ENCODE measurements at places on chromosomes 1 and 21.

- DNase-seq = no peak
Observed at GRCh38 chr1:204958317-204959307, 84.4 kb upstream of the CNTN2 start.

DNA sequence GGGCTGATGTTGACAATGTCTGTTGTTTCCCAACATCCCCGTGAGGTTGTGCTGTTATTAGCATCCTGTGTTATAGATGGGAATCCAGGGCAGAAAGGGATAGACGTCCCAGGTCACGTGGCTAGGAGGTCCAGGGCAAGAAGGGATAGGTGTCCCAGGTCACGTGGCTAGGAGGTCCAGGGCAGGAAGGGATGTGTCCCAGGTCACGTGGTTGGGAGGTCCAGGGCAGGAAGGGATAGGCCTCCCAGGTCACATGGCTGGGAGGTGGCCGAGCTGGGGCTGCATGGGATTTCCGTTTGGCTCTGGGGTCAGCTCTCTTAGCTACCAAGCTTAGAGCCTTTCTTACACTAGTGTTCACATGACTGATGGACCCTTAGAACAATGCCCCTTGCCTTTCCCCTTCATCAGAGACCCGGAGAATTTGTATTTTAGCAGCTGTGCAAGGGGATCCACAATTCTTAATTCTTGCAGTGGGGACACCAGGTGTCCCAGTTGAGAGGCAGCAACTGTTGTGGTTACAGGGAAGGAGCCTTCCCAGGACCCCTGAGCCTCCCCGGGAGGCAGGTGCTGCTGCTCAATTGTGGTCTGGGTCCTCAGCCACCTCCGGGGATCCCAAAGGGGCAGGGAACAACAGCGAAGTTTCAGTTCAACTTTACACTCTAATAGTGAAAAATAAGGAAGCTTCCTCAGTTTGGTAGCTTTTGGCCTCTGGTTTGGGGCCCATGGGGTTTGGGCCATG, 69.2 kb downstream of the UMODL1 start:
- DNase-seq = no peak

DNA sequence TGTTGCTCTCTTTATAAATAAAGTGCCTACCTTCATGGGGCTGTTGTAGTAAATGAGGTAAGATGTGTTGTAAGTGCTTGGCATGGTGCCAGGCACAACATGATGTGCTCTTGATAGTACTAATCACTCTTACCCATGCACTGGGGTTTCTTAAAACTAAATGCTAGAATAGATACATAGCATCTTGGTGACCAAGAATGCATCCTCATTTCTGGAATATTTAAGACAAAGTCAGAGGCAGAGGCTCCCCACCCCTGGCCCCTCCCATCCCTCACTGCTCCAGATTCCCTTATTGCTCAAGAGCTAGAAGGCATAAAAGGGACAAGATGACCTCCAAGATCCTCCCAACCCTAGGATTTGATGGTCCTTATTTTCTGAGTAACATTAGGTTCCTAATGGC, 61.3 kb downstream of the GLUL start:
- no peak for DNase-seq

- DNase-seq = no peak
Observed at GRCh38 chr1:202892501-202892900, 3.6 kb upstream of the RABIF start.

GRCh38 chr1:217781056-217781455, 149.9 kb downstream of the SPATA17 start:
- DNase-seq = no peak

GRCh38 chr1:5297886-5298239, 643.5 kb downstream of the AJAP1 start:
- DNase-seq = no peak

DNA sequence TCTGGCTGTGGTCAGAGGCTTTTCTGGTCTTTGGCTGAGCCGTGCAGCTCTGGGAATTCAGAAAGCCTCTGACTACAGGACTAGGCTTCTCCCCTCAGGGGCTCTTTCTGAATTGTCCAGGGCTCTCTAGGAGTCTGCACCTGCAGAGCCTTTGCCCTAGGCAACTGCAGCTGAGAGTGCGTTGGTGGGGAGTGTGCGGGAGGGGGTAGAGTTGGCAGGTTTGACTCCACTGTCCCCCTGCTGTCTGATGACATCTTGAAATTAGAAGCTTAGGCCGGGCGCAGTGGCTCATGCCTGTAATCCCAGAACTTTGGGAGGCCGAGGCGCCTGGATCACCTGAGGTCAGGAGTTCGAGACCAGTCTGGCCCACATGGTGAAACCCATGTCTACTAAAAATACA, 32.9 kb downstream of the KIAA1614 start:
- no peak for DNase-seq

DNA sequence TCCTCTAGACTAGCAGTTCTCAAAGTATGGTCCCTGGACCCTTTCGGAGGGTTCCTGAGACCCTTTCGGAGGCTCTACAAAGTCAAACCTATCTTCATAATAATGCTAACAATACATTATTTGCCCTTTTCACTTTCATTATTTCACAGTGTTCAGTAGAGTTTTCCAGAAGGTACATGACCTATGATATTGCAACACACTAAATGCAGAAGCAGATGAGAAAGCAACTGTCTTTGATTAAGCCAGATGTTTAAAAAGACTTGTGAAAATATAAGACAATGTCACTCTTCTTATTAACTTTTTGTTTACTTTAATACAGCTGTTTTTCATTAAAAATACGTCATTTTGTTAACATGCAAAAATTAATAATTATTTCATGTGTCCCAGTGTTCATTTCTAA, 5.8 kb downstream of the KCNJ10 start:
- DNase-seq = no peak

GRCh38 chr1:13794231-13795187, 94.5 kb downstream of the PRDM2 start:
- no peak for DNase-seq

DNA sequence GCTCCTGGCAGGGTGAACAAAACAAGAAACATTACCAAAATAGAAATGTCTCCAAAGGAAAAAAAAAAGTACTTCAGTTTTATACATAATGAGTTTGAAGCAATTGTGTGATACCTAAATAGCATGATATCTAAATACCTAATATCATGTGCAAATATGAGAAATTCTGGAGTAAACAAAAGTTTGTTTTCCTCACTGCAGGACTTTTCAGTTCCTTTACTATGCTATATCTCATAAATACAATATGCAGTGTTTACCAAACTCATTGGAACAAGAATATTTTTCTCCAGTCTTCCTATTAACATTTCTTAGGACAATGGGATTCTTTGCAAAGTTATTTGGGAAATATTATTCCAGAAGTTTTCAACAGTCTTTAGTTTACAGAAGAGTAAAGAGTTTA, 98.1 kb downstream of the VAV3 start:
- DNase-seq = no peak

- DNase-seq = no peak
Observed at GRCh38 chr1:107829036-107829770, 135.8 kb downstream of the VAV3 start.

GRCh38 chr1:150508982-150509381, 1.1 kb downstream of the ECM1 start:
- no peak for DNase-seq

DNA sequence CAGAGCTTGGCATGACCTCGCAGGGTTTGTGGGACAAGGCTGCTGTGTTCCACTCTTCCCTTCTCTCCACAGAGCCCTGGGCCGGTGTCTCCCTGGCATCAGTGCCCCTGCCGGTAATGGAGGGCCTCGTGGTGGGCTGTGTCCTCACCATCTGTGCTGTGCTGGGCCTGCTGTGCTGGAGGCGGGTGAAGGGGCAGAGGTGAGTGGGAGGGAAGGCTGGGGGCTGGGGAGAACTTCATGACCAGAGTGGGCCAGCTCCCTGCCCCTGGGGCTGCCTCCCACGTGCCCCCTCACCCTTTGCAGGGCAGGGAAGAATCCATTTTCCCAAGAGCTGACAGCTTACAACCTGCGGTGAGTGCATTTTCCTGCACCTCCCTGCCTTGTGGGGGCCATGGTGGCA, 12.0 kb upstream of the LGR6 start:
- DNase-seq = no peak

GRCh38 chr21:15644489-15644888, 85.3 kb upstream of the USP25 start:
- DNase-seq = no peak

GRCh38 chr1:65717815-65718454, 74.8 kb upstream of the PDE4B start:
- no peak for DNase-seq

GRCh38 chr1:150067184-150068108, at the start of gene VPS45:
VPS45 (plus strand) TSS chr1:150067776; CDS start chr1:150067858, 82 bp downstream.
- DNase-seq = peak; percentile 85

DNA sequence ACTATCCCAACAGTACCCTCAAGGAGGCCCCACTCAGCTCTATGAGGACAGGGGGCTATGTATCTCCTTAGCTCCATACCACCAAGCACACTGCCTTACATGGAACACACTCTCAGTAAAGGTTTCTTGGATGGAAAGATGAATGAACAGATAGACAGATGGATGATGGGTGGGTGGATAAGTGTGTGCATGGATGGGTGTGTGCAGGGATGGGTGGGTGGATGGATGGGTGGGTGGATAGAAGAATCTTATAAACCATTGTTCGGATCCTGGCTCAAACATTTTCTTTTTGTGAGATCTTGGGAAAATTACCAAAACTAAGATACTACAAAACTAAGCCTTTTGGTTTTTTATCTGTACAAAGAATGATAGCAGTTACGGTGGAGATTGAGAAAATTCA, 111.0 kb upstream of the NFIA start:
- DNase-seq = no peak

- no peak for DNase-seq
Observed at GRCh38 chr1:154176337-154176736, 15.6 kb downstream of the TPM3 start.

DNA sequence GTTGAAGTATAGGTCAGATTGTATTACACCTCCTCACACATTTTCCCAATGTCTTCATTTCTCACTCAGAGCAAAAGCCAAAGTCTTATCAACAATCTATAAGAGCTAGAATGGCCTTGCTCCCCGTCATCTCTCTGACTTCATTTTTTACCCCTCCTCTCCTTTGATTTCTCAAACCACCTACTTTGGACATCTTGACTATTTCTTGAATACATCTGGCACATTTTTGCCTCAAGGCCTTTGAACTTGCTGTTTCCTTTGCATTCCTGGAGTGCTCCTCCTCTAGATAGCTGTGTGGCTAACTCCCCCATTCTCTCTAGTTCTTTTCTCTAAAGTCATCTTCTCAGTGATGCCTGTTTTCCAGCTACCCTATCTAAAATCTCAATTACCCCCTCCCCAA, 7.2 kb upstream of the XCL2 start:
- DNase-seq = no peak

DNA sequence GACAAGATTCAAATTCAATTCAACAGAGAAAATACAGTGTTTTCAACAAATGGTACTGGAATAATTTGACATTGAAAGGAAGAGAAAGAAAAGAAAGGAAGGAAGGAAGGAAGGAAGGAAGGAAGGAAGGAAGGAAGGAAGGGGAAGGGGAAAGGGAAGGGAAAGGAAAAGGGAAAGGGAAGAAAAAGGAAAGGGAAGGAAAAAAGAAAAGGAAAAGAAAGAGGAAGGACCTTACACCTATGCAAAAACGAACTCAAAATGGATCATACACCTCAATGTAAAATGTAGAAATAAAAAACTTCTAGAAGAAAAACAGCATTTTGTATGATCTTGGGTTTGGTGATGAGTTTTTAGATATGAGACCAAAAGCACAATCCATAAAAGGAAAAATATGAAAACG, 19.9 kb upstream of the NMNAT2 start:
- no peak for DNase-seq

- no peak for DNase-seq
Observed at GRCh38 chr1:54794451-54795355, 6.4 kb downstream of the TTC22 start.

DNA sequence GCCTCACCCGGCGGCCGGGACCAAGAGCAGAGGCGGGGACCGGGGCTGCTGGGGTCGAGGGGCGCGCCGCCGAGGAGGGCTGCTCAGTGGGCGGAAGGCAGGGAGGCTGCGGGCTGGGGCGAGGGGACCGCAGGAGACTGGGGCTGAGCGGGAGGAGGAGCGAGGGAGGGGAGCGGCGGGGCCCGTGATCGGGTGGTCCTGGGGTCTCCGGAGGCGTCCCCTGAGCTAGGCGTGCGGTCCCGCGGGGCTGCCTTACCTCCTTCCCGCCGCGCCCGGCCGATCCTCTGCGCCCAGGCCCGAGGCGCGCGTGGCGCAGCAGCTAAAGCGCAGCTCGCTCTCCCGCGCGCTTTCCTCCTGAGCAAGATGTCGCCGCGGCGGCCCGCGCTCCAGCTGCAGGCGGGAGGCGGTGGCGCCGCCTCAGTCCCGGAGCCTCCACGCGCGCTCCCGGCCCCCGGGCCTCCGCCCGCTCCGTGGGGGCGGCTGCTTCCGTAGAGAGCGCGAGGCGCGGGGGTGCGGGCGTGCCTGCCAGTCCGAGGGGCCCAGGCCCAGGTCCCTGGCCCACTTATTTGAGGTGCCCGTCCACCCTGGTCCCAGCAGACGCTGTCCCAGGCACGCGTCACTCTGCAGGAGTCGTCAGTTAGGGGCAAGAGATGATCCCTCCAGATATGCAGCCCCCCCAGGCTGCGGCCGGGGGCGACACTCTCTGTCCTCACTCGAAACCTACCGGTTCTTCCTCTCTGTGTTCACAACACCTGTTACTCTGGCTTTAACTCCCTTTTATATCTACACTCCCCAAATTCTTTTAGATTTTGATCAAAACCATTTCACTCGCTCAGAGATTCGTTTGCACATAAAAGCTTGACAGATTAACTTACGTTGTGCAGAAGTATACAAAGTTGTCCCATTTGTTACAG, at the start of gene CCSAP:
Gene CCSAP (minus strand): TSS at position 392 of the 914 bp plus-strand sequence. CDS start 582 bp downstream, outside the sequence.
- DNase-seq = peak; percentile 81

- DNase-seq = peak; percentile 69
Observed at GRCh38 chr1:13813398-13814012, 113.5 kb downstream of the PRDM2 start.

DNA sequence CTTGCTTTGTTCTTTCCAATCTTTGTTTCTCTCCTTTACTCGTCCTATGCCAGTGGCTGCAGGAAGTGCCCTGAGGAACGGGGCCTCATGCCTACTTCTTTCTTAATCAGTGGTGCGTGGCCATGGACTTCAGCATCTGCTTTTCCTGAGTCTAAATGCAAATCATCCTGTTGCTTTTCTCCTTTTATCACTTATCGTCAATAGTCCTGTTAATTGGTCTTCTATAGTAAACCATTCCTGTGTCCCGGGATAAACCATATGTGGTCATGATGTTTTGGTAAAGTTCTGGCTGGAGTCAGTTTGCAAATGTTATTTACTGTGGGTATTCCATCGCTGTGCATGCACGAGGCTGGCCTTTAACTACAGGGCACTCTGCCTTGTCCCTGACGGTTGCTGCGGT, 47.5 kb downstream of the AGPAT3 start:
- no peak for DNase-seq

- DNase-seq = peak; percentile 48
Observed at GRCh38 chr21:42009018-42009830, 936 bp downstream of the ZBTB21 start.

GRCh38 chr1:97923811-97924210, 3.0 kb upstream of the DPYD start:
- DNase-seq = no peak

- no peak for DNase-seq
Observed at GRCh38 chr1:86352086-86352485, 44.0 kb downstream of the ODF2L start.

DNA sequence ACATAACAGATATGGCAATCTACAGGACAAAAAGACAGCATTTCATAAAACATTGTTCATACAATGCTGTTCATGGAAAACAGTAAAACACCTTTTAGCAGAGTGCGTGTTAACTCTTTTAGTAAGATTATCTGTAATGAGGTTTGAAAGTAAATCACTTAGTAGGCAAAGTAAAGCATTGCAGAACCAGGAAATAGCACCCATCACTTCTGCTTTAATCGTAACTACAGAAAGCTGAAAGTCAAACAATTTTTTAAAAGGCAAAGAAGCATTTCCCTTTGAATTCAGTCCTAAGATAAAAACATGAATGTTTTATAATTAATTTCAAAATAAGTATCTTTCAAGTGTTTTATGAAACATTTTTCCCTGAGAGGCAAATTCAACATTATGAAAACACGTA, 63.3 kb upstream of the RNF11 start:
- no peak for DNase-seq

All from CD8-positive, alpha-beta T cell (primary cell).